Forelimb muscle (tissue), 1 donor: ENCODE measurements at places on chromosomes 1 and 21. TPM values are rescaled to one million over a fixed set of nuclear protein-coding genes. Genes with fewer than 3 reads are reported as not detected.

Gene CELA3A
- polyA plus RNA-seq, result 0.52 TPM

Gene CHI3L1
- 1.1 TPM for polyA plus RNA-seq

Gene ZBTB40
- 12.2 TPM for polyA plus RNA-seq

Gene FCMR
- polyA plus RNA-seq, result 1.2 TPM

Gene CPT2
- polyA plus RNA-seq, result 10.4 TPM

Gene LRRC3
- 2.2 TPM for polyA plus RNA-seq

Gene GJC2
- polyA plus RNA-seq, result 0.48 TPM

Gene OR10Z1
- polyA plus RNA-seq, result 0.13 TPM

Gene ATP6V1G3
- polyA plus RNA-seq, result not detected

Gene DNALI1
- 8.7 TPM for polyA plus RNA-seq

Gene NEXN
- 288 TPM for polyA plus RNA-seq

Gene SPAG17
- polyA plus RNA-seq, result 3.2 TPM

Gene PMF1
- 49.2 TPM for polyA plus RNA-seq

Gene EXTL1
- 4.8 TPM for polyA plus RNA-seq

Gene OLIG1
- 0.38 TPM for polyA plus RNA-seq

Gene LORICRIN
- polyA plus RNA-seq, result not detected

Gene NUDT4B
- polyA plus RNA-seq, result not detected

GRCh38 chr21:31157756-31158155, 119.5 kb upstream of the KRTAP19-8 start:
- no peak for DNase-seq

DNA sequence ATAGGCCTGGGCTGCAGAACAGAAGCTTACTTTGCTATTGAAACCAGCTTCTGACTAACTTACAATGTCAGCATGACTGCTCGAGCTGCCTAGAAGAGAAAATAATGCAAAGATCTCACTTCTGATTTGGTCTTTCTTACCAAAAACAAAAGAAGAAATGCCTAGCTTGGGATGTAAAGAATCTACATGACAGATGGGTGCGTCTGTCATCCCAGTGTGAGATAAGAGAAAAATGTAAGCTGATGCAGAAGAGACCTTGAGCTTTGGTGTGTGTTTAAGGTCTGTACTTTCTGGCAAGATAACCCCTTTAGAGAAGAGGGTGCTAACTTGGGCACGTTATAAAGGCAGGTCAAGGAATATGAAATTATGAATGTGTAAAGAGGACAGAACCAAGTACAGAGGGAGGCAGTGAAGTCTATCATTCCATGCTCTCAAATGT, 3.6 kb downstream of the FAM20B start:
- no peak for DNase-seq

DNA sequence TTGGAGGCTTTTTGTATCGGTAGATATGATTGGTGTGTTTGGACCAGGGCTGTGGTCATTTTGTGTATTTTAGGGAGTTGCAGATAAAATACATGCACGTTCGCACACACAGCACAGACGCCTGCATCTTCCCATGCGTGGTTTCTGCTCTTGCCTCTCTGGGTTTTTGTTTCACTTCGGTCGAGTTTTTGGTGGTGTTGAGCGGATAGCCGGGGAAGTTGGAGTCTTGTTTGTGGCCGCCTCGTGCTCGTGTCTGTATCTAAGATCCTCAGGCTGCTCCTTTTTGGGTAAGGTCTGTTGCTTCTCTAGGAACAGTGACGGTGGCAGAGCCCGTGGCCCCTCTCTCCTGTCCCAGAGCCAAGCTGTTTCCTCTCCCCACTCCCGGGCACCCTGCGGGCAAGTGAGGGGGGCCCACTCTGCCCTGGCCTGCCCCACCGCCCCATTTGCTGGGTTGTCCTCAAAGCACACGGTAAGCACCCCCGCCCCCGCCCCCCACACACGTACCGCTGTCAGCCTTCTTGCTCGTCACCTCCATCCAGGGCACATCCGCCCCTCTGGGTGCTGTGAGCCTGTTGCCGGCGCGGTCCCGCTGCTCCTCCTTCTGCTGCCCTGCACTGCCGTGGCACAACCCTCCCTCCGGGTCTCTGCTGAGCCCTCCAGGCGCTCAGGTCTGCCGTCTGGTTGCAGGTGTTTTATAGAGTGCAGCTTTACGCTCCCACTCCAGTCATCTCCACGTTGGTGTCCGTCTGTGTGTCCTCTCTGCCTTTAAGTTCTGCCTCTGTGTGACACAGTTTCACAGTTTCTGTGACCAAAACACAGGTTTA, 51.9 kb downstream of the AGPAT3 start:
- DNase-seq, result no peak

- DNase-seq, result no peak
Measured at GRCh38 chr1:40664791-40665190, 691 bp downstream of the RIMS3 start.

GRCh38 chr1:15757575-15758342, 836 bp upstream of the FBLIM1 start:
- DNase-seq, result no peak

GRCh38 chr1:62355095-62355494, 35.9 kb upstream of the KANK4 start:
- DNase-seq, result no peak

DNA sequence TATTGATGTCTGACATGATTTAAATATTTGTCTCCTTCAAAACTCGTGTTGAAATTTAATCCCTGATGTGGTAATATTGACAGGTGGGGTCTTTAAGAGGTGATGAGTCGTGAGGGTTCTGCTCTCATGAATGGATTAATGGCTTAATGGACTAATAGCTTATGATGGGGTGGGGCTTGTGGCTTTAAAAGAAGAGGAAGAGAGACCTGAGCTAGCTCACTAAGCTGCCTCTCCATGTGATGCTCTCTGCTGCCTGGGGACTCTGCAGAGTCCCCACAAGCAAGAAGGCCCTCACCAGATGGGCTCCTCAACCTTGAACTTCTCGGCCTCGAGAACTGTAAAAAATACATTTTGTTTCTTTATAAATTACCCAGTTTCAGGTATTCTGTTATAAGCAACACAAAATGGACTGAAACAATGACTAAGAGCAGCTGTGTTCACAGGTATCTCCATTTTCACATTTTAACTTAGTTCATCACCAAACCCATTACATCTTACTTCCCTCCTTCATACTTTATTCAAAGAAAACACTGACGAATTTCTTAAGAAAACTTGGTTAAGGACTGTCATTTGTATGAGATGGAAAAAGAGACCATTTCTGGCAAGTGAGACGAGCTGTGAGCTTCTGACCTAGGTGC, 12.1 kb upstream of the AIM2 start:
- DNase-seq, result no peak

GRCh38 chr1:209899948-209900347, 38.1 kb upstream of the SYT14 start:
- DNase-seq, result no peak

- DNase-seq, result no peak
Measured at GRCh38 chr1:59071876-59072582, 224.9 kb upstream of the FGGY start.

GRCh38 chr21:32572574-32573420, 12.5 kb downstream of the TCP10L start:
- DNase-seq, result no peak

DNA sequence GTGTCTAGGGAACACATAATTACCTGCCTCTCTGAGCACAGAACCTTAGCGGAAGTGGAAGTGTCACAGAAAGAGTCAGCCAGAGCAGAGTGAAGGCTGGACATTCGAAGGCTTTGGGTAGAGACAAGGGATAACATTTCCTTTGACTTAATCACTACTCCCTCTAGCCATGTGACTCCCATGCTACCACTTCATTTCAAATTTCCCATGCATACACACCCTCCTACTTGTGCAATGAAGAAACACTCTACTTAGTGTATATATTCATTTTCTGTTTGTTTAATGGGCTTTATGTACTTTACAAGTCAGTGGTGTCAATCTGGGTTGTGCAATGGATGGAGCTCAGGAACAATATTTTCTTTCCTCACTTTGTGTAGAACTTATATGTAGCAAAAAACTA, 6.9 kb downstream of the ANKRD35 start:
- DNase-seq, result no peak

DNA sequence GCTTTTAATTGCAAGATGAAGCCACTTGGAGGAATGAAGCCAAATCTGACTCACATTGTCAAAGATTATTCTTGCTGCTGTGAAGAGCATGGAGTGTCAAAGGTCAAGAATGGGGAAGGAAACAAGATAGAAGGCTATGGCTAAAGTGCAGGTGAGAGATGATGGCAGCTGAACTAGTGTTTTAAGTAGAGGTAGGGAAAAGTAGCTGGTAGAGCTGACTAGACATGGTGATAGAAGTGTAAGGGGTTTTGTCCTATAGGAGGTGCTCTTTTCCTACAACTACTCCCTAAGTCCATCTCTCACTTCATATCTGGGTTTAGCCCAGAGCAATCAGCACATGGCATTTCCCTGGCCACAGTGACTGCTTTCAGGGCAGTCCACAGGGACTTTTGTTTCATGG, 11.8 kb downstream of the UBE2T start:
- no peak for DNase-seq

GRCh38 chr21:15430023-15430422, 299.8 kb upstream of the USP25 start:
- DNase-seq, result no peak

- peak; percentile 20 for DNase-seq
Measured at GRCh38 chr1:201268604-201269151, 14.6 kb upstream of the PKP1 start.

DNA sequence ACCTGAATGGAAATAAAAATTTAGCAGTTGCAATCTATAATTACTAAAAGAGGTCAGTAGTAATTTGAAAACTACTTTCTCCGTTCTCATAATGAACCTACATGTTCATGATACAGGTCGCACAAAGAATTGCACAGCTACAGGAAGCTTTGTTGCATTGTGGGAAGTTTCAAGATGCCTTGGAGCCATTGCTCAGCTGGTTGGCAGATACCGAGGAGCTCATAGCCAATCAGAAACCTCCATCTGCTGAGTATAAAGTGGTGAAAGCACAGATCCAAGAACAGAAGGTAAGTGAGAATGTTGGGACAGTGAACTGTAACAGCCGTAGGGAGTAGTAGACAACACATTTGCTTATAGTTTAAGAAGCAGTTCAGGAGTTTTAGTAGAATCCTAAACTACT, 68.8 kb upstream of the BMP8A start:
- DNase-seq, result no peak

GRCh38 chr1:37714689-37715088, 22.4 kb downstream of the CDCA8 start:
- no peak for DNase-seq

- no peak for DNase-seq
Measured at GRCh38 chr1:98556521-98557158, 104.9 kb upstream of the SNX7 start.

GRCh38 chr1:107750364-107750959, 214.5 kb downstream of the VAV3 start:
- DNase-seq, result no peak

DNA sequence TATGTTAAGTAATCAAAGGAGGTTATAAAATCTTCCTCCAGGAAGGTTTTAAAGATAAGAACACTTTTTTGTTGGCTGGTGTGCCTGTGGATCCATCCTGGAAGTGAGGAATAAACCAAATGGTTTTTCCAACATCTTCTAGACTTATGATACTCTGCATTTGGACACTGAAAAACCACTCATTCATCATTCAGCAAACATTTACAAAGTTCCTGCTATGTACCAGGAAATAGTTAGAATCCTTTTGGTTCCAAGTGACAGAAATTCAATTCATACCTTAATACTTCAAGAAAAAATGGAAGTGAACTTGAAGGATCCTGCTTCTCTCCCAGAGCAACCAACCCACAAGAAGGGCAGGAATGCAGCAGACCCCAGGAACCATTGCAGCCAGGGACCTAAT, 39.6 kb upstream of the PIGC start:
- no peak for DNase-seq

- no peak for DNase-seq
Measured at GRCh38 chr1:6270401-6270800, 9.5 kb upstream of the GPR153 start.

DNA sequence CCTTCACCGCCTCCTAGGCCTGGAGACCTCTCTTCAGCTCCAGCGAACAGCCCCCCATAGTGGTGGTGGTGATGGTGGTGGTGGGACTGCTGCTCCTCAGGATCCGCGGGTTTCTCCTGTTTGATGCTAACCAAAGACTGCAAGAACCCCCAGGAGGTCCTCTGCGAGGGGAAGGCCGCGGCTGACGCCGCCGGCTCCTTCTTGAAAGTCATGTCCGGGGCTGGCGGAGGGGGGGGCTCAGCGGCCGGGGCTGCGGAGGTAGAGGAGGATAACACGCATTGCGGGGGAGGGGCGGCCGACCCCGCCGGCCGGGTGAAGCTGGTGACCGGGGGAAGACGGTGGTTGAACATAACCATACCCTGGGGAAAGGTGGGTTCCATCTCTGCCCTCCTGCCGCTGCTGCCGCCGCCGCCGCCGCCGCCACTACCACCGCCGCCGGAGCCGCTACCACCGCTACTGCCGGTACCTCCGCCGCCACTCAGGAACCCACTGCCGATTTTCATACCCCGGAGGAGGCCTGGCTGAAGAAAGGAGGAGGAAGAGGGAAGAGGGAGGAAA, 554 bp downstream of the ZNF281 start:
- DNase-seq, result no peak

DNA sequence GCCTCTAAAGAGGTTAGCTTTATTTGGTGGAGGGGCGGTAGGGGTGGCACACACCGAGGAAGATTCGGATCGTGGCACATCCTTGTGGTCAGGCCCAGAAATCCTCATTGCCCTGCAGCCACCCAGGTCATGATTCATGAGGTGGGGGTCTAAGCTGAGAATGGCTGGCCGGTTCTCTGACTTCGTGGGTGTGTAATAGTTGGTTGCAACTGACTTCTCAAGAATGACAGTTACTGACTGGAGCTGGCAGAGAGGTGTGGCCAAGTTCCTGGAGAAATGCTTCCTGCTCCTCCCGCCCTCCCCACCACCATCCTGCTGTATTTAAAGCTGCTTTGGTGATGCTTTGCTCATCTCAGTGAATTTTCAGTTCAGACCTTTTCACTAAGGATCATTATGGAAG, 198.6 kb downstream of the KIF26B start:
- no peak for DNase-seq

- DNase-seq, result no peak
Measured at GRCh38 chr1:32352831-32353383, 9.4 kb downstream of the FAM229A start.
